Activated B cell treated with CpG ODN at 0.5 μM for 24 hours (primary cell): ENCODE measurements at places on chromosomes 1 and 21. TPM values are rescaled to one million over a fixed set of nuclear protein-coding genes. Genes with fewer than 3 reads are reported as not detected.
A peak's percentile ranks its signal among the peaks of the same experiment; 100 is the strongest.

- DNase-seq: no peak
- no peak overlapping the region for H3K4me3 ChIP-seq
- no peak overlapping the region for H3K27ac ChIP-seq
- H3K36me3 ChIP-seq: peaks cover 21% of the 10 kb centered on the region
- H3K4me1 ChIP-seq: peaks cover 14% of the 10 kb centered on the region
- H3K27me3 ChIP-seq: no peaks in the 10 kb centered on the region
Measured at GRCh38 chr1:197632651-197633050, 142.6 kb downstream of the DENND1B start.

- DNase-seq: no peak
- no peak overlapping the region for H3K4me3 ChIP-seq
- H3K27me3 ChIP-seq: no peaks in the 10 kb centered on the region
Measured at GRCh38 chr21:30713766-30714165, 4.8 kb downstream of the KRTAP21-3 start.

DNA sequence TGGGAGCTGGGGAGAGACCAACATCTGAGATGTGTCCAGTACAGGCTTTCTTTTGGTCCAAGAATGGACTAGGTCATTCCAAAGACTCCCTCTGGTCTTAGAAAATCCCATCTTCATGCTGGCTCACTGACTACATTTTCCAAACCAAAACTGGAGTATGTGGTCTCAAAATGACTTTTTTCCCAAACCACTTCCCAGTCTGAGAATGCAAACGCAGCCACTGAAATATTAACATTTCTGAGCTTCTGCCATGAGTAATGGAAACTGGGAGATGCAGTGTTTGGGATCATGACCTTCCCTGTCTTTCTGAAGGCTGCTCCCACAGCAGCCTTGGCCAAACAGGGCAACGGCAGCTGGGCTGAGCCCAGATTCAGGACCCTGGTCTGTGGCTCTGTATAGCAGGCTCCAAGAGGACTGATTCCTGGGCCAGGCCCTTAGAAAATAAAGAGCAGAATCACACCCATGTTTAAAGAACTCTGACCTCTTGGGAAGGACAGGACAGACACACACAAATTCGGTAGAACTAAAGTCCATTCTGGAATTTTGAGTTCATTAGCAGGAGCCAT is 62.1 kb upstream of the CNTN2 start:
- no peak for DNase-seq
- no peak overlapping the region for H3K27ac ChIP-seq
- H3K27me3 ChIP-seq: peaks cover 11% of the 10 kb centered on the region
- H3K36me3 ChIP-seq: no peaks in the 10 kb centered on the region
- H3K4me3 ChIP-seq: no peak overlapping the region
- peaks cover 19% of the 10 kb centered on the region for H3K4me1 ChIP-seq

- no peaks in the 10 kb centered on the region for H3K4me1 ChIP-seq
- no peak for DNase-seq
- H3K27me3 ChIP-seq: no peaks in the 10 kb centered on the region
- H3K4me3 ChIP-seq: no peak overlapping the region
- no peaks in the 10 kb centered on the region for H3K36me3 ChIP-seq
Measured at GRCh38 chr1:61368366-61368765, 286.0 kb downstream of the NFIA start.

GRCh38 chr1:208166340-208167138 is 77.6 kb downstream of the PLXNA2 start:
- no peaks in the 10 kb centered on the region for H3K36me3 ChIP-seq
- H3K4me3 ChIP-seq: no peak overlapping the region
- no peaks in the 10 kb centered on the region for H3K4me1 ChIP-seq
- H3K27me3 ChIP-seq: peaks cover 15% of the 10 kb centered on the region
- DNase-seq: no peak

DNA sequence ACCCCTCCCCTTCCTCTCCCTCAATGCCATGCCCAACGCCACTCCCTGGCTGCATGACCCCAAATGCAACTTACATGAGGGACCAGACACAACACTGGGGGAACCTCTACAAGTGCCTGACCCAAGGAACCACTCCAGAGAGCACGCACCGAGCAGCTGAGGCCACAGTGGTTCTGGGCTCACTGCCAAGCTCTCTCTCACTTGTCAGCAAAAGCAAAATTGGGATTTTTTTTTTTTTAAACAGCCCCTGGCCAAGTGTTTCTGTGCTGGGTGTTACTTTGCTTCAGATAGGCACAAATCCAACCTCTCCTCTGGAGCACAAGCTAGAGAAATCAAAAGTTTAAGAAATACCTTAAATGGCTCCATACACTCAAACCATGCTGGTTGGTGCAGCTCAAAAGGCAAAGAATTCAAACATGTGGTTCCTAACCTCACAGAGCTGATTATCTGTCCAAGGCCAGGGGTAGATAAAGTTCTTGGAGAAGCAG is 363.0 kb downstream of the SETD4 start:
- no peaks in the 10 kb centered on the region for H3K36me3 ChIP-seq
- no peak overlapping the region for H3K4me3 ChIP-seq
- H3K27ac ChIP-seq: no peak overlapping the region
- H3K4me1 ChIP-seq: no peaks in the 10 kb centered on the region

GRCh38 chr1:116218922-116219321 is 107.7 kb downstream of the MAB21L3 start:
- no peaks in the 10 kb centered on the region for H3K36me3 ChIP-seq
- no peak overlapping the region for H3K27ac ChIP-seq
- no peaks in the 10 kb centered on the region for H3K4me1 ChIP-seq
- H3K4me3 ChIP-seq: no peak overlapping the region

DNA sequence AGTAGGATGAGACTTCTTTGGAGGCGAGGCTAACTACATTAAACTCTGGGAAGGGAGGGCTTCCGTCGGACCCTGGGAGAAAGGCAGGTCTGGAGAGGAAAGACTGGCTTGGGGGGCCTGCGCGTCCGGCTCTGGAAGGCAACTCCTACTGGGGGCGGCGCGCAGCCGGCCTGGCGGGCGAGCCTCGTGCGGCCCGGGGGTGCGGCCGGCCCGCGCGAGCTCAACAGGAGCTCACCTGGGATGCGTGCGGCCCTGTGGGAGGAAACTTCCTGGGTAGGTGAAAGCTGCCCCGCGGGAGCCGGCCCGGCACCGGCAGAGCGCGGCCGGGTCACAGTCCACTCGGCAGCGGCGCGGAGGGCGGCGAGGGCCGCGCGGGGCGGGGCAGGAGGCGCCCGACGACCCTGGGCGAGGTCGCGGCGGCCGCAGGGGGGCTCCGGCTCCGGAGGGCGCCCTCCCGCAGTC is 449 bp downstream of the EPS15 start:
- DNase-seq: no peak
- peak overlapping the region; percentile 87 for H3K27ac ChIP-seq
- H3K4me3 ChIP-seq: peak overlapping the region; percentile 97
- no peaks in the 10 kb centered on the region for H3K27me3 ChIP-seq
- peaks cover 60% of the 10 kb centered on the region for H3K4me1 ChIP-seq

Gene GJA8
- total RNA-seq: not detected in 2 replicates

Gene CXADR
- total RNA-seq: not detected in 2 replicates

Gene PIGR
- total RNA-seq: 0.49 and 1.00 TPM in 2 replicates

Gene FCRL3
- 87.7 and 97.1 TPM in 2 replicates for total RNA-seq

Gene TNFRSF8
- 2.2 and 2.7 TPM in 2 replicates for total RNA-seq

Gene TRIM67
- total RNA-seq: not detected in 2 replicates
